ENCODE measurements at places on chromosomes 2 and 18.

GRCh38 chr2:201403880-201404279 is 46.7 kb upstream of the FLACC1 start:
- no peak for DNase-seq

DNA sequence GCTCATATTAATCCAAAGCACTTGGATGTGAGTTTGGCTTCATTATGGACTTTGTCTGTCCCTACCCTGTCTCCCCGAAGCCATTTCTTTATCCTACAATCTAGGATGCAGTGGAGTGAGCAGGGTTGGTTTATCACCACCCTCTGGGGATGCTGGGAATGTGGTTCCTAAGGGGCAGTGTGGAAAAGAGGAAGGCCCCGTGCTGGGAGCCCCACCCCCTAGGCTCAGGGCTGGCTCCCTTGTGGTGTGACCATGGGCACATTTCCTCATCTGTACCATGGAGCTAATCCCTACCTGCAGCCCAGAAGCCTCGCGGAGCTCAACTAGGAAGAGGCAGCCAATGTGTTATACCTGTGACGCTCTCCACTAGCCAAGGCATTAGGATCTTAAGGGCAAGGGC is 92.5 kb downstream of the TGOLN2 start:
- DNase-seq: no peak

GRCh38 chr2:141927536-141927935 is 203.3 kb downstream of the LRP1B start:
- DNase-seq: no peak

- DNase-seq: no peak
These were observed 77.6 kb upstream of the ID2 start for GRCh38 chr2:8604262-8604661.

GRCh38 chr2:134783912-134784311 is 54.5 kb upstream of the ACMSD start:
- DNase-seq: no peak

GRCh38 chr18:61086657-61087056 is 246.6 kb upstream of the CDH20 start:
- DNase-seq: no peak

- DNase-seq: no peak
These were observed 68.9 kb upstream of the CBLN2 start for GRCh38 chr18:72612894-72613533.

GRCh38 chr2:47724221-47724981 is 58.5 kb upstream of the MSH6 start:
- DNase-seq: no peak

- peak; percentile 89 for DNase-seq
These were observed 5.0 kb downstream of the SFTPB start for GRCh38 chr2:85662899-85663593.

DNA sequence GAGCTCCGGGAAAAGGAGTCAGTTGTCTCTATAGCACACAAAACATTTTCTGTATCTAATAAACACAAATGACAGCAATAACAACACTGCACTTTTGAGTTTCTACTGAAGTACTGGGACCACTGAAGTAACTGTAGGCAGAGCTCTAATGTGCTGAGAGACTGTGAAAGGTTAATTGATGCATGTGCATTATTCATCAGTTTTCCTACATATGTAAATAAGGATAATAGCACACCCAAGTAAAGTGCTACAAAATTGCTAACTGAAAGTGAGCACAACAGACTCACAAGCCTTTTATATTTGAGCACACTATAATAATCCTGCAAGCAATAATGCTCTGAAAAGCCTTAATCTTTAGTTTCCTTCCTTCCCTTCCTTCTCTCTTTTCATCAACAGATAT is 1051.6 kb downstream of the LRP1B start:
- DNase-seq: no peak

- no peak for DNase-seq
These were observed 2.3 kb downstream of the HJURP start for GRCh38 chr2:233852056-233852455.

GRCh38 chr2:36511858-36512603 is 85.9 kb downstream of the FEZ2 start:
- no peak for DNase-seq

DNA sequence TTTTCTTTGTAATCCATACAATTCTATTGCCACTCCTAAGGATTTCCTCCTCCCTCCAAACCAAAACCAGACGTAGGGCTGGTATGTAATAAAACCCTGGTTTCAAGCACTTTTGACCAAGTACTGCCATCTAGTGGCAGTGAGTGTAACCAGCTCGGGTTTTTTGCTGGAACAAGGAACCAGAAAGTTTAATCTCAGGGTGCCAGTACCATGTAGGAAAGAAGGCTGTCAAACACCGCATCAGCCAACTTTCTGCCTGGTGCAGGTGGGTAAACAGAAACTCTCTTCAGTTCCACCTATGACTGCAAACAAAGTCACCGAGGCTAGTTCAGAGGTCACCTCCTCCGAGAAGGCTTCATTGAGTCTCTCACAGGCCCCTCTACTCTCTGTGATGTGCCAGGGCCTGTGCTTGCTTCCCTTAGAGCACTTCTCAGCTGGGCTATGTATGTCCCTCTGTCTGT is 10.2 kb upstream of the THNSL2 start:
- DNase-seq: peak; percentile 84

DNA sequence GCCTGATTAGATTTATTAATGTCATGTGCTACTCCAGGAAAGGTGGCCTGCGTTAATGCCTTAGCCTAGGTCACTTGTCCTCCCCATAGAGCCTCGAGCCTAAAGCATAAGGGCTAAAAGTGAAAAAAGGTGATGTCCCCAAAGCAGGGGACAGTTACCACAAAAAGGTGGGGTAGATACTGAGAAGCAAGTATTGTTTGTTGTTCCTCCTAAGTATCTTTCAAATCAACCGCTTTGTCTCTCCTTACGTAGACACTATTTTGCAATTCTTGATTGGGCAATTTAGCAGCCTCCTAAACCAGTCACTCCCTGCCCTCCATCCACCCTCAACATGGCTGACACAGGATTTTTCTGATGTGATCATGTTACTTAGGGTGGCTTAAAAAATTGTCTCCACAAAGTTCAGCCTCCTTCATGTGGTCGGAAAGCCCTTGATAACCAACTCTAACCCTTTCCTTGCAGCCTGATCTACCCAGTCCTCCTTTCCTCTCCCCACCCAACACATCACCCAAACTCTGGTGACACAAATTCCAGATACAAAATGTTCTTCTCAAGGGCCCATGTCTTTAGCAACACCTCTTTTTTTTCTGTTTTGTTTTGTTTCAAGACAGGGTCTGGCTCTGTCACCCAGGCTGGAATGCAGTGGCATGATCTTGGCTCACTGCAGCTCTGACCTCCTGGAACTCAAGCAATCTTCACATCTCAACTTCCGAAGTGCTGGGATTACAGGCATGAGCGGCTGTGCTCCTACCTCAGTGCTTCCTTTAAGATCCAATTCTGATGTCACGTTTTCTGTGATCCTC is 6.9 kb downstream of the INHA start:
- DNase-seq: peak; percentile 26

DNA sequence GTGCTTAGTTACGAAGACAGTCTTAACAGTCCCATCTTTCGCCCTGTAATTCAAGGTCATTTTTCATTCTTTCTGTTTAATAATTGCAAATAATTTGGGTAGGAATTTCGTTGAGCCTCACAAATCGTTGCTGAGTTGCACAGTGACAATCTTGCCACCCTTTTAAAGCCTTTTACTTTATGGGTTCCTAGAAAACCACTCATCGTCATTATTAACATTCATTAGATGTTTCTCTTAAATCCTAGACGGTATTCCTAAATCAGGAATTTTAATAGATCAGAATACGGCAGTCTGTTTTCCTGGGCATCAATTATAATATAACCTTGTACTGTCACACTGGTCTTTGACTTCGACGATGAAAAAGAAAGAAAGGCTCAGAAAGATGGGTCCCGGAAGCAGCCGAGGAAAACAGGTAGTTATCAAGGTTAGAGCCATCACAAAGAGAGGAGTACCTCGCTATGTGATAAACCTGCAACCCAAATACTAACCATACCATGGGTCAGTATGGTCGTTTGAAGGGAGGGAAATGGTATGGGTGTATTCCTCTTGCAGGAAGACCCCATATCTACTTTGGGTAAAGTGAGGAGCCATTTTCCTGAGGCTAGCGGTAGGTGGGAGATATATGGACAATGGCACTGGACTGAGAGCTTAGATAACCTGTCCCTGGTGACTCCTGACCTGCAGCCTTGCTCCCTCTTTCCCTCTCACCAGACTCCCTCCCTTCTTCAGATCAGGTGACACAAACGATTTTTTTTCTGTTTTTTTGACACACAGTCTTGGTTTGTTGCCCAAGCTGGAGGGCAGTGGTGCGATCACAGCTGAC is 981 bp upstream of the SF3B1 start:
- DNase-seq: no peak

GRCh38 chr2:127737892-127738291 is 36.6 kb downstream of the SFT2D3 start:
- DNase-seq: no peak

- DNase-seq: no peak
These were observed 184.5 kb upstream of the VRK2 start for GRCh38 chr2:57862153-57862552.

GRCh38 chr18:62018034-62018758 is 125.4 kb upstream of the RNF152 start:
- peak; percentile 79 for DNase-seq

- DNase-seq: no peak
These were observed 10.1 kb upstream of the FBXO11 start for GRCh38 chr2:47916412-47916811.

DNA sequence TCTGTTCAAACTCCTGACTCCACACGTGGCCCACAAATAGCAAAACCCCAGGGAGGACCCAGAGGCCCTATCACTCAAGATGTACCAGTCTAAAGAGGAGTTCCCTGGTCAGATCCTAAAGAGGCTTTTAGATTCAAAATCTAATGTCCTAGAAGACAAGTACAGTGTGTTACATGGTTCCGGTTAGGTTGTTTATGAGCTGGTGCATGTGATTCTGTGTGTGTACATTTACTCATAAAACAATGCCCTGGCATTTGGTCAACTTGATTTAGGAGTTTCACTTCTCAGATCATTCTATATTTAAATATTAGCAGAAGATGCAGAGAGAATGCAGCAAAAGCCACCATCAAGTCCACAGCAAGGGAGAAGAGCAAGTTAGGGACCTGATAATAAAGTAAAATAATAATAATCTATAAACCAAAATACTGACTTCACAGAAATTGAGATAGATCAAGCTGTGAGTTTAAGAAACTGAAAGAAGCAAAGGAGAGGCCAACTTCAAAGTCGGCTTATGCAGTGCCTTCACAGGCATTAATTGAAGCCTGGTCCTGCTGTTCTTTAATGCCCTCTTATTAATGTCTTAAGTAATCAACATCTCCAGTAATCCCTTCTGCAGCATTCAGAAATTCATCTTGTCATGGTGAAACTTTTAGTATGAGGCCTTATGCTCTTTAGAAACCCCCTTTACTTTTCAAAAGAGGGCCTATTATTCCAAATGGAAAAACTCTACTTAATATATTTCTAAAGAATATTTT is 4.2 kb upstream of the AP1S3 start:
- no peak for DNase-seq

DNA sequence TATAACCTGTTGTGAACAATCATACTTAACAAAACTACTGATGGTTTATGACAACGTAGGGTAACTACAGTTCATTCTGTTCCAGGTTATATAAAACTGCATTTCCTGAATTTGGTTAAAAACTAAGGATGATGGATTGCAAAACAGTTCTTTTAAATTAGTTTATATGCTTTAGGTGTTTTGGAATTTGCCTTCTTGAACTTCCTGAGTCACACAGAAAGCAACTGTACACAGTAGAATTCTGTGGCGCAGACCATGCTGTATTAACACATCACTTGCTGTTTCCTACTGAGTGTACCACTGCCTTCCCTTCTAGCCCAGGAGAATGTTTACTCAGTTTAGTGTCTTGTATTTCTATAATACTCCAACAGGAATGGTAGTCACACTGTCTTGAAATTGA is 19.4 kb downstream of the ITGB1BP1 start:
- DNase-seq: no peak

DNA sequence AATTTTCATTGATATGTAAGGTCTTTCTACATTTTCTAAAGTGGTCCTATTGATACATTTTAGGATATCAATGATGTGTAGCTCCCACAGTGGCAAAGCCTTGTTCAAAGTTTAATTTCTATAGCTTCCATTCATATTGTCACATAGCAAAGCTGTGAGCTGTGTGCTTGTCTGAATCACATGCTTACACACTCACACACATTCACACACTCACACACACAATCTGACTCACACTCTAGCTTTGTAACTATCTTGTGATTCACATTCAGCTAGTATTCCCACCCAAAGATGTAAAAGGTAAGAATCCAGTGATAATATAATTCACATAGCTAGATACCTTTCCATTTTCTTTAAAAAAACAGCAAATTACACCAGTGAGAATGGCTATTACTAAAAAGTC is 58.7 kb downstream of the MAPRE2 start:
- DNase-seq: no peak

DNA sequence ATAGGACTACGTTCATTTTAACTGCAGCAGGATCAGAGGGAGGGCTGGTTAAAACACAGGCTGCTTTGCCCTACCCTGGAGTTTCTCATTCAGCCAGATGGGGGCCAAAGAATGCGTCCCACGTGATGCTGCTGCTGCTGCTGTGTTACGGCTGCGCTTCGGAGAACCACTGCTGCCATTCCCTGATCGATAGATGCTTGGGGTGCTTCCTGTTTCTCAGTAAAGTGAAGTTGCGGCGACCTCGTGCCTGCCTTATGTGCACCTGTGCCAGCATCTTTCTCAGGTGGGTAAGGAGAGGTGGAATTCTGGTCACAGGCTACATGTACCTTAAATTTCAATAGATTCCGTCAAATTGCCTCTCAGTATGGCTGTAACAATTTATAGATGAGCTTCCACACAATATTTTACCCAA is 24.7 kb upstream of the TOGARAM2 start:
- DNase-seq: peak; percentile 63

DNA sequence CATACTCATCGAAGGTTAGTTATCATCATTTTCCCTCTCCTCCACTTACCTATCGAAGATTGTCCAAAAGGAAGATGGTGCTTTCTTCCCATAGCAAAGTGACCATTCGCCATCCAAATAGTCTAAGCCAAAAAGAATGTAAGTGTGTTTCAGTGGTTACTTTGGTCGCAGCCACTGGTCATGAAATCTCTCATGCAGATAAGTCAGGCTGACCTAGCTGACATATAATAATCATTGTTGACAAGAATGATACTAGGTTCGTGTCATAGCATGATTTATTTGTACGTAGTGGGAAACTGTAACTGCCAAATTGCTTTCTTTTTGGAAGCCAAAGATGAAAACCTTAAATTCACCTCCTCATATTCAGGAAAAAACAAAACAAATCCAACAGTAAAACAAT is 89.6 kb upstream of the PMAIP1 start:
- no peak for DNase-seq

GRCh38 chr2:85844486-85844885 is 44.3 kb downstream of the ST3GAL5 start:
- DNase-seq: no peak

DNA sequence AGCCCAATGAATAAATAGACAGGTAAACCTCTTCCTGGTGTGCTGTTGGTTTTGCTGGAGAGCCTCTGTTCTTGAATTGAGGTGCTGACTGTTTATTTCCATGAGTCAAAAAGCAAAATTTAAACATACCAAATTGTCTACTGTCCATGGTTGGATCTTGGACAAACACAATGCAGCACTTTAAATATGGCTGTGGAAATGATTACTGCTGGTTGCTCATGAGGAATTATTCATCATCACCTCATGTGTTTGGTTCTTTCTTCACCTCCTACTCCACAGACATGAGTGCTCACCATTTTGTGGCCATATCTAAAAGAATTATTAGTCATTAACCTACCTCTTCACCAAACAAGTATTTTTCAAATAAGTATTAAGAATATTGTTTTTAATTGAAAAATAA is 85.3 kb upstream of the GALNT5 start:
- no peak for DNase-seq

- no peak for DNase-seq
These were observed 77.2 kb upstream of the TLK1 start for GRCh38 chr2:171237751-171238505.

GRCh38 chr2:59594671-59595222 is 958.7 kb downstream of the BCL11A start:
- no peak for DNase-seq

Measured in GM03348 (cell line).